ENCODE measurements at places on chromosomes 6 and 20. TPM values are rescaled to one million over a fixed set of nuclear protein-coding genes. Genes with fewer than 3 reads are reported as not detected.

PTPRA gene
- 42.5 TPM for total RNA-seq

GRCh38 chr6:12369781-12370262, 79.7 kb downstream of the EDN1 start:
- no peak for DNase-seq

DNA sequence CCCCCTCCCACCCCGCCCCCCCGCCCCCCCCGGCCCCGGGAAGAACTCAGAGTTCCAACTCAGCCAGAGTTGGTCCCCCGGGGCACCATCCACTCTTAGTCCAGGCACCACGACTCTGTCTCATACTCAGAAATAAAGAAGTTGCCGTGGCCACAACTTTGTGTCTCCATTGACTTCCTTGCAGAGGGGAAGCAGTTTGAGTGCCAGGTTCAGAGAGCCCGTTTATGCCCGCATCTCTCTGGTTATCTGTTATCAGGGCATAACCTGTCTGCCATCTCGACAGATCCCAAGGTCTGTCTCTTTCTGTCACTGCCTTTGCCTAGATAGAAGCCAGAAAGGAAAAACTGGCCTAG, 605 bp downstream of the CDC5L start:
- DNase-seq: no peak

GRCh38 chr6:74181471-74181870, 485.5 kb downstream of the CD109 start:
- DNase-seq: no peak

DNA sequence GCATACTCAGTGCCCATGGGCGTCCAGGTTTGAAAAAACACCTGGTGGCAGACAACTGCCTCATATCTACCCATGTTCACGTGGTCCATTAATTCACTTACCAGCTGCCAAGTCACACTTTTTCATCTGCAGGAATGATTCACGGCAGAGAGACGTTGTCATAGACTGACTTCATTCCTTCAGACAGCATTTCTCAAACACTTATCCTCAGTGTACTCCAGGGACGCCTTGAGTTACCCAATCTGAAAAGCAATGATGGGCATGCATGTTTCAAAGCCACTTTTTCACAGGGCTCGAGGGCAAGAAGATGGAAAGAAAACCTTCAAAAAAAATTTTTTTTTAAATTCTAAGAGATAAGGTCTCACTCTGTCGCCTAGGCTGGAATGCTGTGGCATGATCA, 6.0 kb downstream of the MMP24OS start:
- no peak for DNase-seq

UNC5CL gene
- total RNA-seq: 0.39 TPM

- DNase-seq: peak; percentile 79
Observed at GRCh38 chr6:44177691-44178423, 19.2 kb downstream of the CAPN11 start.

ZNF334 gene
- total RNA-seq: 1.0 TPM

BPIFB1 gene
- not detected for total RNA-seq

LAMA5 gene
- total RNA-seq: 73.6 TPM

GRCh38 chr6:11785415-11785773, 6.8 kb upstream of the ADTRP start:
- DNase-seq: no peak

C20orf141 gene
- total RNA-seq: not detected

MAP3K5 gene
- 23.6 TPM for total RNA-seq

- DNase-seq: no peak
Observed at GRCh38 chr6:10355115-10355702, 59.7 kb downstream of the TFAP2A start.

DNA sequence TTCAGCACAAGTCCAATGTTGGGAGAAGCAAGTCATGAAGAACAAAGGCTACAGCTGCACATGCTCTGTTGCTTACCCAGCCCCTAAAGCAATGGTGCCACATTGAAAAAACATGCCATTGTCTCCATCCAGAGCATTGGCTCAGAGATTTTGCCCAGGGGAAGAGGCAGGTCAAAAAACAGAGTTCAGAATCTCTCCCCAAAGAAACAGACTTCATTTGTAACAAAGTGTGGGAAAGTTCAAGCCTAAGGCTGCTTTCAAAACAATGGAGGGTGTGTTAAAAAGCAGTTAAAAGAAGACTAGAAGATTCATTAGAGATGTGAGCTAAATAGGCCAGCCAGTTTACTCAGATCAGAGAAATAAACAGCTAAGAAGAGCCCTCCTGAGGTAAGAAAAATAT, 63.6 kb downstream of the DZANK1 start:
- no peak for DNase-seq

CLIC5 gene
- 381 TPM for total RNA-seq

DNA sequence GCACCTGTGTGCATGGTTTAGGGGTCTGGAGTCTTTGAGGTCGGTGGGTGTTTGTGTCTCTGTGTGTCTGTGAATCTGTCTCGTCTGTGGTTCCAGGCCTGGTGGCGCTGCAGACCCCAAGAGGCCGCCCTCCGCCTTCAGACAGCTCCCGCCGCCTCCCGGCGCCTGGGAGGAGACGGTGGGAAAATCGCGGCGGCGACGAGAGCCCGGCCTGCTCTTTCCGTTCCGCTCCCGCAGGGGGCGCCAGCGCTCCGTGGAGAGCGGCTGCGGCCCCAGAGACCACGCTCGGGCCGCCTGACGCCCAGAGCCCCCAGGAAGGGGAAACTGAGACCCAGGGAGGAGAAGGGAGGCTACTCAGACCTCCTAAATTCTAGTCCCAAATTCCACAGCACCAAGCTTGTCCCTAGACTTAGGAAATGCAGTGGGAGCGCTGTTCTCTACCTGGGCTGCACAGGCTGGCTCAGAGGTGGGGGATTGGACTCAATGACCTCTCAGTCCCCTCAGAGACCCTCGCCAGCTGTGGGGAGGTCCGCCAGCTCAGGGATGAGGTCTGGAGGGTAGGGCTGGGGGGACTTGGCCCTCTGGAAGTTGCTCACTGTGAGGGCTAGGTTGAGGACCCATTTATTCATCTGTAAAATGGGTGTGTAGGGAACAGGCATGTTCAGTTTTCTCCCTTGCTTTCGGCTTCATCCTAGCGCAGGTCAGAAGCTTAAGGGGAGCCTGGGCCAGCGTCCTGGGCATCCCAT, 36.9 kb upstream of the BLCAP start:
- DNase-seq: peak; percentile 24

Measured in heart left ventricle (tissue), 16 donors.